ENCODE measurements at places on chromosomes 16 and 17.
A peak's percentile ranks its signal among the peaks of the same experiment; 100 is the strongest.

DNA sequence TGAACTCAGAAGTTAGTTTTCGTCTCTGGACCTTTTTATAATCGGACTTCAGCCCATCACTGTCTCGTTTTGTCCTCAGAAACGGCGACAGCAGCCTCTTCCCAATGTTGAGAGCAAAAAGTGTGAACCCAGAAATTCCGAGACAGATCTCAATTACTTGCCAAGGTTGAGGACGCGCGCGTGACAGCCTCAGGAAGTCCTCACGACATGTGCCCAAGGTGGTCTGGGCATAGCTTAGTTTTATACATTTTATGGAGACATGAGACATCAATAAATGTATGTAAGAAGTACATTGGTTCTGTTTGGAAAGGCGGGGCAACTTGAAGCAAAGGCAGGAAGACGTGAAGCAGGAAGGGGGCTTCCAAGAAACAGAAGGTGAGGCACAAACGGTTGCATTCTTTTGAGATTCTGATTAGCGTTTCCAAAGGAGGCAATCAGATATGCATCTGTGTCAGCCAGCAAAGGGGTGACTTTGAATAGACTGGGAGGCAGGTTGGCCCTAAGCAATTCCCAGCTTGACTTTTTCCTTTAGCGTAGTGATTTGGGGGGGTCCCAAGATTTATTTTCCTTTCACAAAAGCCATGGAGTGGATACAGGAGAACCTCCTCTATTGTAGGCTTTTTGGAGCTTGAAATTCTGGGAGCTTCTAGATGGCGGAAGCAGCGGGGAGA is 583 bp upstream of the ZNF747 start:
- no peak for DNase-seq

DNA sequence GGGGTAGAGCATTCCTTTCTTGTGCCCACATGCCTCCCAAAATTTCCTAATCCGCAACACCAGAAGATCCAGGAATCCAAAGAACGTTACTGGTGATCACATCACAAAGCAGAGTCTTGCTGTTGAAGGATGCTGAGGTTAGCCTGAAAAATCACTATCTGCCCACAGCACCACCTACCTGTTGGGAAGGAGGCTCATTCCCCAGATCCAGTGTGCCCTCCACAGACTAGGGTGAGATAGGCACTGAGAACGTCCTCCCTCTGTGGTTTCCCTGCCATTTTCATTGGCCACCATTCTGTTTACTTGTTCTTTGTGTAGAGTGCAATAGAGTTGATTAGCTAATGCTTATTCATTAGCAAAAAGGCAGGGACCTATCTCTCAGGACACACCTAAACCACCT is 30.3 kb downstream of the RCVRN start:
- no peak for DNase-seq

DNA sequence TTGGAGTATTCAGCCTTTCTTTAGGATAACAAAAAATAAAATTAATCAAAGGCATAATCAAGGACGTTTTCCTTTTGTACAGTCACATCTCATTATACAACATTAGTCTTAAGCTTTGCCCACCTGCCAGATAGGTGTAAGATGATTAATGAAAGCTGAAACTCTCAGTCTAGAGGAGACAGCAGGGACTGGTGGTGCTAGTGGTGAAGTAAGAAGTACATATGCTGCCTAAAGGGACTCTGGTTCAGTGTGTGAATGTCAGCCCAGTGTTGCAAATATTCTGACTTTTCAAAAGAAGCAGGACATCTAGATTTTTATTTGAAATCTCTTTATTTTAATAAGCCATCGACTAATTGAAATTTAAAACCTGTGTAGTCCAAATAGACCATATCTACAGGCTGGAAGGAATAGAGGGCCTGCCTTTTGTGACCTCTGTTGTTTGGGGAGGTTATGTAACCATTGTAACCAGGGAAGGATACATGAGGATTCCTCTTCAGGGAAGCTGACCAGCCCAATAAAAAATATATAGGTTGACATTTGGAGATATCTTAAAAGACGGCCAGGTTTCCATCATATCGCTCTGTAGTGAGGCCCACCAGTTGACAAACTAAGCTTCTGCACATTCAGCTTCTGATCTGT is 54.1 kb downstream of the FTO start:
- no peak for DNase-seq

- no peak for DNase-seq
Observed at GRCh38 chr17:45016823-45017222, 34.6 kb downstream of the DCAKD start.

GRCh38 chr17:56593086-56593645 is 333 bp upstream of the NOG start:
- DNase-seq: no peak

GRCh38 chr17:9916108-9916507 is 11.0 kb upstream of the RCVRN start:
- no peak for DNase-seq

DNA sequence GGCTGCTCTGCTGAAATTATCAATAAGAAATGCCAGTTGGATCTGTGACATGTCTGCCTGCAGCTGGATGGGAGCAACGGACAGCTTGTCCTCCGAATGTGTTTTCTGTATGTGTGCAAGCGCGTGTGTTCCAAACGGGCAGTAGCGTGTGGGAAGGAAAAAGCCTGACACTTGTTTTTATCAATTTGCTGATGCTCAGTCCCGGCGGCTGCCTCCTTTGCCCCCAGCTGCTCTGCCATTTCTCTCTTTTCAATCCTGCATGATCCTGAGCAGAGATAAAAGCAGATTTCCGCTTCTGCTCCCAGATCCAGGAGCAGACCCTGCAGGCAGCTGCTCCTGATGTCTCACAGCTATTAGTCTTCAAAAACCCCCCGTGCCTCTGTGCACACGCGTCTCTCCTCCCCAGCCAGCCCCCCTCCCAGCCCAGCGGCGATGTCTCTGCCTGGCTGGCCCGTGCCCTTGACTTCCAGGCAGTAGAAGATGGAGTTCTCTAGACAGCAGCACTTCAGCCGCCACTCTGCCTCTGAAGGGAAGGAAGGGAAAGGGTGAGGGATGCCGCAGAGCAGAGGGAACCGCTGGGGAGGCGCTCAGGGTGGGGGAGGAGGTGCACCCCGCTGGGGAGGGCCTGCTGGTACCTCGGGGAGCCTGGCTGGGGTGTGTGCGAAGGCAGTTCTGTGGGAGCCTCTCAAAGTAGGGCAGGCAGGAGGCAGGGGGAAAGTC is 4.1 kb downstream of the PRCD start:
- DNase-seq: no peak

DNA sequence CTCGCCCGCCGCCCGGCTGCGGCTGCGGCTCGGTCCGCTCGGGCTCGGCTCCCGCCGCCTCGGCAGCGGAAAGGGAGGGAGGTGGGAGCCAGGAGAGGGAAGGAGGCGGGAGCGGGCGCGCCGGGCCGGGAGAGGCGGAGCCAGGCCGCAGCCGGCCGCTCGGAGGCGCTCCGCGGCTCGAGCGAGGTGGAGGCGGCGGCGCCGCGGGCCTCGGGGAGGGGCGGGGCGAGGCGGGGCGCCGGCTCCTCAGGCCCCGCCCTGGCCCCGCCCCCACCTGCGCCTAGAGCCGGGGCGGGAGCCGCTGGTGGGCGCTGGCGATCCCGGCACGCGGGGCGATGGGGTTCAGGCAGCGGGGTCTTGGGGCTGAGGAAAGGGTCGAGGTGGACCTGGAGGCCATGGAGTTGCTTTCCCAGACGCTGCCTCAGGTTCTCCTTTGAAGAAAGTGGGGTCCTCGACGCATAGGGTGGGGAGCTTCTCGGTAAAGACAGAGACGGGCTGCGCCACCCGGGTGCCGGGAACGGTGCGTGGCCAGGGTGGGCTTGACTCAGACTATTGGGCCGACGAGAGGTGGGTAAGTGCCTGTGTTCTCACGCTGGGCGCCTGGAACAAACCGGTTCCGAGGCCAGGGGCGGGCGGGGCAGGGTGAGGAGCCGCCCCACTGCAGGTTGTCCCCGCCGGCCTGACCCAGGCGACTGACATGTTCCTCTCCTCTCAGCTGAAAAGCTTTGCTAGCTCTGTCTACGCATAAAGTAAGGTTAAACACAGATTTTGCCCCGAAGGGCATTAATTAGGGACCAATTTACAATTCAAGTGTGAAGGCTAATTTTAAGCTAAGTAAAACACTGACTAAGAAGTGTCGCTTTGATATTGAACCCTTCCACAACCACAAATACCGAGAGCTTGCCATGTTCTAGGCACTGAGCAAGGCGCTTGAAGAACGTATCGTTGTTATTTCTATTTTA is at the start of gene CMTM4:
CMTM4 (minus strand) TSS at position 75 of the 962 bp plus-strand sequence. CDS start 218 bp downstream, outside the sequence.
- peak; percentile 54 for DNase-seq

DNA sequence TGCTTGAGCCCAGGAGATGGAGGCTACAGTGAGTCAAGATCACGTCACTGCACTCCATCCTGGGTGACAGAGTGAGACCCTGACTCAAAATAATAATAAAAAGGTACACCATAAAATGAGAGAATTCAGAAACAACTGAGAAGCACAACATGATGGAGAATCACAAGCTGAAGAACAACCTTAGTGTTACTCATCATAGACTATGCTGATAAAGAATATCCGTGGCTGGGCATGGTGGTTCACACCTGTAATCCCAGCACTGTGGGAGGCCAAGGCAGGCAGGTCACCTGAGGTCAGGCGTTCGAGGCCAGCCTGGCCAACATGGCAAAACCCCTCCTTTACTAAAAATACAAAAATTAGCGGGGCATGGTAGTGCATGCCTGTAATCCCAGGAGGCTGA is 16.0 kb downstream of the CREBBP start:
- no peak for DNase-seq

GRCh38 chr17:8124350-8125153 is 646 bp upstream of the HES7 start:
- no peak for DNase-seq

- no peak for DNase-seq
Observed at GRCh38 chr16:75402159-75402820, 31.0 kb downstream of the CFDP1 start.

GRCh38 chr17:57949649-57950048 is 5.6 kb downstream of the CUEDC1 start:
- no peak for DNase-seq

- DNase-seq: no peak
Observed at GRCh38 chr16:76118344-76118743, 158.9 kb upstream of the CNTNAP4 start.

DNA sequence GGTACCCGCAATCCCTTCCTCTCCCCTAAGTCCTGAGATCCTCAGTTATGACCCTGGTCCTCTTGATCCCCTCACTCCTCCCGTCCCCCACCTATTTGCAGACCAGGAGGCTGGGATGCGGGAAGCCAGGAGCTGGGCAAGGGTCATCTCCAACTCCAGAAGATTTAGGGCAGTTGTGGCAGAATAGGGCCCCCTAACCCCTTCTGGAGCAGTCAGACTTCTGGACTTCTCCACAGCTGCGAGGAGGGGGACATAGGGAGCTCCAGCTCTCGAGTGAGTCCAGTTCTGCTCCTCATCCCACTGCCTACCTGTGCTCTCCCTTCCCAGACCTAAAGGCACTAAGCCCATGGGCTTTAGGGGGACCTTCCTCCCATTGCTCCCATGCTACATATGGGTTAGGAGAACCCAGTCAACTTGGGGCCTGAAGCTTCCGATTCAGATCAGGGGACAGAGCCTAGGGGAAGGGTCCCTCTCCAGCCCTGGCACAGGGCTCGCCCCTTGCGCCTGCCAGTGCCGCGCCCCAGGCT is 1.3 kb downstream of the WNK4 start:
- DNase-seq: no peak

DNA sequence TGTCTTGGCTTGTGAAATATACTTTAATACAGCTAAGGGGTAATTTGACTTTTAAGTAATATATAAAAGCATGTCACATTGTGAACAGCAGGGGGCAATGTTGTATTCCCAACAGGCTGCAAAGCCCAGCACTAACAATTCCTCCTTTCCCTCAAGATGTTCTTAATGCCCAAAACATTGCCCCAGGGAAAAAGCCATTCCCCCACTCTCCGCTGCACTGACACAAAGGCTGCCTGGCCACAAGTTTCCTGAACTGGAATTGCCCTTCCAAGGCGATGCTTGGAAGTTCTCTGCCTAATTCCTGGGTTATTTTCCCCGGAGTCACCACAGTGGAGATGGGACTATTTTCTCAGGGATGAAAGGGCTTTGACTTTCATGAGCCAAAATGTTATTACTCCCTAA is 27.2 kb downstream of the CLEC16A start:
- DNase-seq: no peak

Data from stimulated activated CD4-positive, alpha-beta T cell treated with anti-CD3 and anti-CD28 coated beads, Interleukin-12 subunit alpha, Interleukin-12 subunit beta, amount 100 ng/mL, for 24 hours (primary cell).